Endothelial cell (in vitro differentiated cells): ENCODE measurements at places on chromosomes 1 and 21.

DNA sequence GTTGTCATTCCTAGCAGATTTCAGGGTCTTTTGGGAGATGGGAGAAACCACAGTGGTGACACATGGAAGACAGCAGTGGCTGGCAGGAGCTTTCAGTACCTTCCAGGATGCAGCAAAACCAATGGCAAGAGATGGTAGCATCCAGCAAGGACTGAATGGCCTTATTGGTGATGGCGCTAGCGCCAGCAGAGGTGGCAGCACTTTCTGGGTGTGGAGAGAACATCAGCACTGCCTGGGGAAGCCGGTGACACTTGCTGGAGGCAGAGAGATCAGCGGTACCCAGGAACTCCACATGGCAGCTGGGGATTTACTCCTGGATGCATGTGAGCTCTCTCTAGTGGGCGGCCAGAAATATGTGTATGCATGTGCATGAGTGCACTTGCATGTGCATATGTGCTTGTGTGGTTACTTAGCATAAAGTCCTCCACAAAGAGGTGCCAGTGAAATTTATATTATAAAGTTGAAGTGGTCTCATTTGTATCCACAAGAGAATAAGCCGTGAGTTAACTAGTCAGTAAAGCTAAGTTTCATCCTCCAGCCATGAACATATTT is 364.7 kb downstream of the LMX1A start:
- no peak for DNase-seq

DNA sequence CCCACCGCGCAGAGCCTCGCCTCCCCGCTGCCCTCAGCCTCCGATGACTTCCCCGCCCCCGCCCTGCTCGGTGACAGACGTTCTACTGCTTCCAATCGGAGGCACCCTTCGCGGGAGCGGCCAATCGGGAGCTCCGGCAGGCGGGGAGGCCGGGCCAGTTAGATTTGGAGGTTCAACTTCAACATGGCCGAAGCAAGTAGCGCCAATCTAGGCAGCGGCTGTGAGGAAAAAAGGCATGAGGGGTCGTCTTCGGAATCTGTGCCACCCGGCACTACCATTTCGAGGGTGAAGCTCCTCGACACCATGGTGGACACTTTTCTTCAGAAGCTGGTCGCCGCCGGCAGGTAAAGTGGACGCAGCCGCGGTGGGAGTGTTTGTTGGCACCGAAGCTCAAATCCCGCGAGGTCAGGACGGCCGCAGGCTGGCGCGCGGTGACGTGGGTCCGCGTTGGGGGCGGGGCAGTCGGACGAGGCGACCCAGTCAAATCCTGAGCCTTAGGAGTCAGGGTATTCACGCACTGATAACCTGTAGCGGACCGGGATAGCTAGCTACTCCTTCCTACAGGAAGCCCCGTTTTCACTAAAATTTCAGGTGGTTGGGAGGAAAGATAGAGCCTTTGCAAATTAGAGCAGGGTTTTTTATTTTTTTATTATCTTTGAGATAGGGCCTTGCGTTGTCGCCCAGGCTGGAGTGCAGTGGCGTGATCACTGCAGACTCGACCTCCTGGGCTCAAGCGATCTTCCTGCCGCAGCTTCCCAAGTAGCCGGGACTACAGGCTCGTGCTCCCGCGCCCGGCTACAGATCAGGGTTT is at the start of gene PMF1:
Gene PMF1 (plus strand): TSS at position 175 of the 811 bp plus-strand sequence. CDS start 9 bp downstream, at position 184.
- peak; percentile 94 for DNase-seq

DNA sequence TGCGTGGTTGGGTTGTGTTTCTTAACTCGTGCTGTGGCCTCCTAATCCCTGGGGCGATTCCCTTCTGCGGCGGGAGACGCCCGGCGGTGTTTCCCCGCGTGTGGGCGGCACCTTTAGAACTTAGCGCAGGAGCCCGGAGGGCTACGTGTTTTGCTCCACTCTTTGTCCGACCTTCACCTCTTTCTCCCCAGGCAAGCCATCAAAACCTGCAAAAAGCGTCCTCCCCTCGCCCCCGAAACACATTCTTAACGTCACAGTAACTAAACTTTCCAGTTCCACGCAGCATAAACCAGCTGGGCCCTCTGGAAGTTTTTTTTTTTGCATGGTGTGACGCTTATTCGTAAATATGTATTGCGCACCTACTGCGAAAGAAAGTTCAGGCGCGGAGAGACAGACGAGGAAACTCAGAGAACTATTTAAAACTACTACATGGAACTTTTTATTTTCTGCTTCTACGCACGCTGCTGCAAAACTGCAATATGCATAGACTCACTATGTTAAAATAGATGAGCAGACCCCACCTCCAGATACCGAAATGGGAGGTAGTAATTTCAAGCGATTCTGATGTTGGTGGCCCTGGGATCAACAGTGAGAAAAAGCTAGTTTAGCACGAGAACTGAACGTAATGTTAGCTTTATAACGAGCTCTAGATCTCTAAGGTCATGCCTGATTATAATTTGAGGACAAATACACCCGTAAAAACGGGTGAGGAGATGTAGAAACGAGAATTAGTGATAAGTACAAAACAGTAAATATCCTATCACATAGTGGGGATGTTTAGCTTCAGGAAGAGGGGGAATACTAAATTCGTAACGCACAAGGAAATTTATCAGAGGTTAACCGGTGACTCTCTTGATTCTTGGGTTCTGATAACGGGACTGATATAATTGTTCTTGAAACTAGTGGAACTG is 920 bp downstream of the MTR start:
- peak; percentile 4 for DNase-seq

DNA sequence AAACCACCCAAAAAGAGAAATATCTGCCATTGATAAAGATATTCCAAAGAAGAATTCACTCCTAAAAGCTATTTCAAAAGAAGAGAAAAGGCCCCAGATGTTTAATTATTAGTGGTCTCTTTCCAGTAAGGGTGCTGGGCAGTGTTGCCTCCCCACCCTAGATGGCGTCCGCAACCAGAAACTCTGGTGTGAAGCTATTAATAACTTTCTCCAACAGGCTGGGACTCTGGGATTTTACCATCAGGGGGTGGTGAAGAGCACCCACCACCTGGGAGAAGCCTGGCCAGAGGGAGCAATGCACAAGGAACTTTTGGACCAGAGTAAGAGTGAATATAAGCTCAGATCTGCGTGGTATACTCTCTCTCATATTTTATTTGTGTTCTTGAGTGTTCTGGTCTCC is 115.4 kb upstream of the TIAM1 start:
- DNase-seq = peak; percentile 26

DNA sequence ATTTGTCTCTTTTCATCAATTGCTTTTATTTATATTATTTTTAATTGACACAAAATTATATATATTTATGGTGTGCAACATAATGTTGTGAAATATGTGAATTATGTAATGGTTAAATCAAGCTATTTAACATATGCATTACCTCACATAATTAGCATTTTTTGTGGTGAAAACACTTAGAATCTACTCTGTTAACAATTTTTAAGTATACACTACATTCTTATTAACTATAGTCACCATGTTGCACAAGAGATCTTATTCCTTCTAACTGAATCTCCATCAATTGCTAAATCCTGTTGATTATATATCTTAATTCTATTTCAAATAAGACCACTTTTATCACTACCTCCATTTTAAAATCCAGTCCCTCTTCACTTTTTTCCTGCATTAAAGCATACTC is 42.5 kb downstream of the PLPPR5 start:
- no peak for DNase-seq

- DNase-seq = no peak
Observed at GRCh38 chr1:51583532-51583931, 33.4 kb upstream of the OSBPL9 start.

DNA sequence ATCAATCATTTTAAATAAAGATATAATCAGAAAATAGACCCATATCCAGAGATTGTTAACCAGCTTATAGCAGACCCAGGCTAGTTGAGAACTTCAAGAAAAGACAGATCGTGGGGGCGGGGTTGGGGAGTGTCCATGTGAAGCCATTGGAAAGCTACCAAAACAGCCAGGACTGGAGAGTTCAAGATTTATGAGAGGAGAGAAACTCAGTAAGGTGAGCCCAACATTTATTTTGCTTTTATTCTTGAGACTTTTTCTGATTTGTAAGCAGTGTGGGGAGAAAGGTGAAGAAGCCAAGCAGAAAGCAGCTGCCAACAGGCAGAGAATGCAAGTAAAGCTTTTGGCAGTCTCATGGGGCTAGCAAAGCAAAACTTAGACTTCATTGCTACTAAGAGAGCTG is 179.9 kb downstream of the VPS13D start:
- DNase-seq = no peak

DNA sequence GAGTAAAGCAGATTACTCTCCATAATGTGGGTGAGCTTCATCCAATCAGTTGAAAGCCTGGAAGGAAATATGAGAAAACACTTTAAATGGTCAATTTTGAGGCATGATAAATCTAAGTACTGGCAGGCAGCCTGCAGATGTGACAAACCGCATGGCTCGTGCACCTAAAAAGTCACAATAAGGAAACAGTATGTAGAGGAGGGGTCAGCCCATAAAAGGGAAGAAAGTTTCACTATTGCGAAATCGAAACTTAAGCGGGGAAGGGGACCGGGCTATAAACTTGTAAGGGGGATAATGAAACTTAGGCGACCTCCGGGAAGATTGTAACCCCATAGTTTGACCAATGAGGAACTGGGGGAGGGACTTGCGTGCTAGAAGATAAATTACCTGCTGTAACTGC is 109.8 kb downstream of the PLPPR4 start:
- DNase-seq = no peak

- peak; percentile 67 for DNase-seq
Observed at GRCh38 chr1:150464422-150464826, 22.8 kb upstream of the TARS2 start.

- no peak for DNase-seq
Observed at GRCh38 chr1:220922951-220923350, 43.7 kb downstream of the HLX start.

GRCh38 chr1:221165839-221166500 is 286.7 kb downstream of the HLX start:
- no peak for DNase-seq

GRCh38 chr21:26964170-26964778 is 2.6 kb downstream of the ADAMTS5 start:
- DNase-seq = no peak

DNA sequence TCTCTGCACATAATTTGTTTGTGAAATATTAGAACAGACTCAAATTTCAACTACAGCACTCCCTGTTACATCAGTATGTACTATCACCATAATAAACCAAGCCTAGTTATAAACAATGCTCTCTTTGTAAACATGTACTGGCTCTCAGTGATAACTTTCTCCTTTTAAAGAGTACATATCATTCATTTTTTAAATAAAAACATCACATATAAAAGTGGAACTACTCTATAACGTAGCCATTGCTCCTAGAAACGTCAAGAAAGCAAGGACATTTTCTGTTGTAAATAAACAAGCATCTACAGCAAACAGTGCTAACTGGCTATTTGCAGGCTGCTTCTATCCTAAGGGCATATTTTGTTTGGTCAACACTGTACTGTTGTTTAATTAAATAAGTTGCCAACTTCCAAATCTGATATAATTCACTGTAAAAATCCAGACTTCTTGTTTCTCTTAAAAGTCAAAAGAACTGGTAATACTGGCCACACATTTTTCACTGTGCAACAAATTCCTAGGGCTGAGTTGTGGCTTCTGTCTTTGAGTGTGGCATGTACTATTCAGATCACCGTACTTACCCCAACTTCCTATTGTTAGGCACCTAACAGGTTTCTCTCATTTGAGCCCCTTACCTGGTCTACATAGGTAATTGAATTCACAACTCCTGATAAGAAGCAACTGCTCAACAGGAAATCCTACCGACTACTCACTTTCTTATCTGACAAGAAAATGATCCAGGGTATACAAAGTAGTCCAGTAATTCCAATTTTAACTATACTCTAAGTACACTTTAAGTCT is 111.9 kb downstream of the DENND1B start:
- DNase-seq = no peak

DNA sequence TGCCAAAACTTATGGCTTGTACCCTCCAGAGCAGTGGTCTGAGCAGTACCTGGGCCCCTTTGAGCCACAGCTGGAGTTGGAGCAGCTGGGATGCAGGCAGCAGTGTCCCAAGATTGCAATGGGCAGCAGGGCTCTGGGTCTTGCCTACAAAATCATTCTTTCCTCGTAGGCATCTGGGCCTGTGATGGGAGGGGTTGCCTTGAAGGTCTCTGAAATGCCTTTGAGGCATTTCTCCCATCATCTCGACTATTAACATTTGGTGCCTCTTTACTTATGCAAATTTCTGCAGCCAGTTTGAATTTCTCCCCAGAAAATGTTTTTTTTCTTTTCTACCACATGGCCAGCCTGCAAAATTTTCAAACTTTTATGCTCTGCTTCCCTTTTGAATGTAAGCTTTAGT is 31.0 kb upstream of the TSPAN2 start:
- DNase-seq = no peak

DNA sequence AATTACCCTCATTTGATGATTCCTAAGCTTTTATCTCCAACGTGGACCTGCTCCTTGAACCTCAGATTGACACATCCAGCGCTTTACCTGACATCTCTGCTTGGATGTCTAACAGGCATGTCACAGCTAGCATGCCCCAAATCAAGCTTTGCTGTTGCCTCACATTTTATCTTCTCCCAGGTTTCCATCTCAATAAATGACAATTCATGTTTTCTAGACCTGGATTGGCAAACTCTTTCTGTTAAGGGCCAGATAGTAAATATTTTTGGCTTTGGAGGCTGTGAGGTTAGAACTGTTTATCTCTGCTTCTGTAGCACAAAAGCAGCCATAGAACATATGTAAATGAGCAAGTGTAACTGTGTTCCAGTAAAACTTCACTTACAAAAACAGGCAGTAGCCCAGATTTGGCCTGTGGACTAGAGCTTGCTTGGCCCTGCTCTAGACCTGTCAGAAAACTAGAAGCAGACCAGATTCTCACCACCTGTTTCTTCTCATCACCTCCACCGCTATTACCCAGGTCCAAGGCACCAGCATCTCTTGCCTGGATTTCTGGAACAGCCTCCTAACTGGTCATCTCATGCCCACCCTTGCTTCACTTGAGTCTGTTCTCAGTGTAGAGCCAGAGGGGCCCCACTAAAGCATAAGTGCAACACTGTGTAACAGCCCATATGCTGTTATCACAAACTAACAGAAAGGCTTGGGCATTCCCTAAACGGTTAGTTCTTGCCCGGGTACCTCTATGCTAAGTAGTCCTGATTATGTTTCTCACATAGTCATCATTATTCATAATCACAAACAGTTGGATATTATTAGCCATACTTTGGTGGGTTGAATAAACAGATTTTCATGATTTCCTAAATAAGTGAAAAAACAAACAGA is 42.3 kb downstream of the UBE4B start:
- no peak for DNase-seq

DNA sequence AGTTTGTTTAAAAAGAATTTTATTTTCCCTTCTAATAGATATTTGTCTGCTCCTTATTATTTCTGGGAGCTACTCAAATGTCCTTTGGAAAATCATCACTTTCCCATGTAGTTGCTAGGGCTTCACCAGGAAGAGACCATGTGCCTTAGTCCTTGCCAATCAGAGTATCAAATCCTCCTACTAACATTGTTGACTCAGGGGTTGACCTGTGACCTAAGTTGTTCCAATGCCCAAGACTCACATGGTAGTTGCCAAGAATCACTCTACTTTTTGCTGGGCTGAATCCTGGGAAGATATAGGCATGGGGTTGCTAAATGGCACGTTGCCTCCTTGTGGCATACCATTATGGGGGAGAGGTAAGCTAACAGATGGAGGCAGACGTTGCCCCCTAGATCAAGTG is 58.2 kb upstream of the FOXD3 start:
- DNase-seq = no peak
